ENCODE measurements at places on chromosomes 11 and 22. TPM values are rescaled to one million over a fixed set of nuclear protein-coding genes. Genes with fewer than 3 reads are reported as not detected.

Gene ARHGAP20
- 0.05 TPM for total RNA-seq

Gene SPDYC
- total RNA-seq: not detected

Gene RGL4
- total RNA-seq: not detected

Gene MMP27
- total RNA-seq: not detected

Gene IL17REL
- total RNA-seq: 0.82 TPM

Gene APOA5
- 0.39 TPM for total RNA-seq

Gene TMPRSS5
- 0.85 TPM for total RNA-seq

Gene NLRP14
- 0.08 TPM for total RNA-seq

Gene LDLRAD3
- 28.1 TPM for total RNA-seq

Gene MSANTD4
- total RNA-seq: 19.6 TPM

Gene CASP5
- total RNA-seq: not detected

Gene CARD16
- total RNA-seq: not detected

Gene SCARF2
- total RNA-seq: 3.2 TPM

Gene OVOL1
- 0.23 TPM for total RNA-seq

Gene GLYATL1
- total RNA-seq: not detected

Gene GTSE1
- total RNA-seq: 36.2 TPM

Gene MMP12
- not detected for total RNA-seq

Gene DBX1
- not detected for total RNA-seq

Gene MRGPRX3
- not detected for total RNA-seq

Gene LINC01488
- total RNA-seq: not detected

Gene NAALAD2
- total RNA-seq: not detected

Gene KRTAP5-4
- total RNA-seq: not detected

Gene RFPL2
- not detected for total RNA-seq

Gene KIRREL3
- 0.36 TPM for total RNA-seq

Gene KRTAP5-7
- total RNA-seq: not detected

Gene TTLL12
- 26.3 TPM for total RNA-seq

Gene MS4A12
- not detected for total RNA-seq

Gene OR5AS1
- not detected for total RNA-seq

Gene P2RY6
- 0.59 TPM for total RNA-seq

Gene APOL4
- not detected for total RNA-seq

Gene NXPE1
- not detected for total RNA-seq

Gene MAP6
- 0.21 TPM for total RNA-seq

Gene GVQW3
- 3.2 TPM for total RNA-seq

Gene PRR14L
- total RNA-seq: 45.7 TPM

Gene NADSYN1
- 76.1 TPM for total RNA-seq

Gene SLC22A12
- not detected for total RNA-seq

Gene C11orf42
- not detected for total RNA-seq

Gene OR52I2
- not detected for total RNA-seq

Gene RAG2
- total RNA-seq: 0.10 TPM

Gene LRRC56
- 9.8 TPM for total RNA-seq

Gene CRYBB2
- 0.39 TPM for total RNA-seq

Gene IFITM10
- 18.0 TPM for total RNA-seq

Gene TBX1
- total RNA-seq: 91.7 TPM

Gene BAIAP2L2
- 0.18 TPM for total RNA-seq

Gene PLEKHA7
- 11.6 TPM for total RNA-seq

Gene OR2AG2
- total RNA-seq: 0.18 TPM

Gene JAML
- total RNA-seq: 0.39 TPM

Data from Panc1 (cell line).